ENCODE measurements at places on chromosomes 7 and 10.

DNA sequence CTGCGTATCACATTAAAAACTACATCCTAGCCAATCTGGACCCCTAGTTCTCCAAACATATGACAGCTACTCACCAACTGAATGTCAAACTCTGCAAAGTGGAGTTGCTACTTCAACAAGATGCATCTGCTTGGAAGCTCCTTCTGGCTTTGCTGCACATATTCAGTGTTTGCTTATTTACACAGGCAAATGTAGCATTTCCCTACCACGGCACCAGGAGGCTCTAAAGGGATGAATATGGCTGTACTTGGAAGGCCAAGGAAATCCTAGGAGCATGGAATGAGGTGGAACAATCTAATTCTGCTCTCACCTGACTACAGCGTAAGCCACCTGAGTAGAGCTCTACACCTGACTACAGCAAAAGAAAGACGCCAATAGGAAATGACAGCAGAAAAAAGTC is 39.7 kb downstream of the MTPAP start:
- DNase-seq, result no peak

DNA sequence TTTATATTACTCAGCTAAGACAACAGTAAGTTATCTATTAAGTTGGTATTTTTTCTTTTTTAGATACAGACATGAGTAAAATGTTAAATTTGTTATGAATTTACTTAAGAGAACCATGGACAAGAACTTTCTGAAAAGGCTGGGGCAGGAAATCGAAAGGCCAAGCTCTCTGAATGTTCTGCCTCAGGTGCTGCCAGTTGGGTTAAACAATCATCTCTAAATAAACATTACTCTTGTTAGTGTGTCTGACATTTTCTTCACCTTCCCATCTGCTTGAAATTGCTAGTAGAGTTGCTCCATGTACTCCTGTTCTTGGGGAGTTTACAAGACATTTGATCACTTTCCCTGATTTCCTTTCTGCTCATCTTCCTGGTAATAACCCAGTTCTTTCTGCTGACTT is 87.5 kb downstream of the ANKRD7 start:
- no peak for DNase-seq

DNA sequence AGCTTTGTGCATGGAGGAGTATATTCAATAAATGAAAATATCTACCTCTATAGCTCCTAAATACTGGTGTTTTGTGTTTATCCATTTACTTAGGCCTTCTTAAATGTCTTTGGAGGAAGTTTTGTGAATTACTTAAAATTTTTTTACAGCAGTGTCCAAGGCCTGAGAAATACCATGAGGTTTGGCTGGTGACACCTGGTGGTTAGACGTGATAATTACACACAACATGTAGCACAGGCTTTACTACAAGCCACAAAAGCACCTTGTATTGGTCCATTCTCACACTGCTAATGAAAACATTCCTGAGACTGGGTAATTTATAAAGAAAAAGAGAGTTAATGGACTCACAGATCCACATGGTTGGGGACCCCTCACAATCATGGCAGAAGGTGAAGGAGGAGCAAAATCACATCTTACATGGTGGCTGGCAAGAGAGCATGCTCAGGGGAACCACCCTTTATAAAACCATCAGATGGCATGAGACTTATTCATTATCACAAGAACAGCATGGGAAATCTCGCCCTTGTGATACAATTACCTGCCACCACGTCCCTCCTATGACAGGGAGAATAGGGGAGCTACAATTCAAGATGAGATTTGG is 20.6 kb downstream of the HYAL4 start:
- DNase-seq, result peak; percentile 51

DNA sequence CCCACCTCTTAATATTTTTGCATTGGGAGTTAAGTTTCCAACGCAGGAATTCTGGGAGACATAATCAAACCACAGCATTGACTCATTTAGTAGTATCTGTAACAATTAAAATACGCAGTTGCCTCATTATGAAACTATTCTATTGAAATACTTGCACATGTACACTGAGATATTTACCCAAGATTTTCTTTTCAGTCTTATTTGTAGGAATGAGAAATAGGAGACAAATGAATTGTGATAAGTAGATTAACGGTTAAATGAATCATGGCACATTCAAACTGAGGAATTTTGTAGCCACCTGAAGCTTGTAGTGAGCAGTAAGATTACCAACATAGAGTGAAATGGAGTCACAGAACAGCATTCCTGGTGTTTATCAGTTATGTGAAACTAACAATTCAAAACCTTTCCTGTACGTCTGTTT is 18.1 kb downstream of the RP9 start:
- DNase-seq, result no peak

DNA sequence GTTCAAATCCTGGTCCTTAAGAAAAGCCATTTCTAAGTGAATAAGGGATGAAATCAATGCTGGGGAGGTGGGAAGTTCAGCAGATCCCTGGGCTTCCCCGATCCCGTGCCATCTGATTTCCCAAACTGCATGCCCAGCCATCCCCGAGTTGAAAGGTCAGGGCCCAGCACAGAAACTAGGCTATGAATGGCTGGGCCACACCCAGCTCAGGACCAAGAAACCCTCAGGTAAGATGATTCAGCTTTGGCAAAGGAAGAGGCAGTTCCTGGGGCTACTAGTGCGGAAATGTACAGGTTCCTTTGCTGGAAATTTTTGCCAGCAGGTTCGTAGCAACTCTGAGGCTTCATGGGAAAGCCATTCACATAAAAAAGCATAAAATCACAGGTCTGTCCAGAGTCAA is 182.7 kb downstream of the FAM107B start:
- no peak for DNase-seq

- DNase-seq, result no peak
These were observed 23.5 kb downstream of the ADK start for GRCh38 chr10:74174521-74174920.

DNA sequence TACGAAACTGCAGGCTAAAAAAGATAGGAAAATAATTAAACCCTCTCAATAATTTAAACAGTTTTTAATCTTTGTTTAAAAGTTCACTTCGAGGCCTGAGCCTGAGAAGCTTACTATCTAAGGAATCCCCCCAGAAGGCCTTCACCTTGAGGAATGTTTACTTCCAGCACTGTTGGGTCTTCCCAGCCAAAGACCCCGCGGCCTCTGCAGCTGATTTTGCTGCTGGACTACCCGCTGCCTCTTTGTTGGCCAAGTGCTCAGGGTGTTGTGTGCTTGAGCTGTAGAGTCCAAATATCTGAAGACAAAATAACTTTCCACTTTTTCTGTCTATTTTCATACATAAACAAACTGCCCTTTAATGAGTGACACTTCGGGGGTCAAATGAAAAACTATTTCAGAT is 292.7 kb downstream of the GLRX3 start:
- DNase-seq, result no peak

DNA sequence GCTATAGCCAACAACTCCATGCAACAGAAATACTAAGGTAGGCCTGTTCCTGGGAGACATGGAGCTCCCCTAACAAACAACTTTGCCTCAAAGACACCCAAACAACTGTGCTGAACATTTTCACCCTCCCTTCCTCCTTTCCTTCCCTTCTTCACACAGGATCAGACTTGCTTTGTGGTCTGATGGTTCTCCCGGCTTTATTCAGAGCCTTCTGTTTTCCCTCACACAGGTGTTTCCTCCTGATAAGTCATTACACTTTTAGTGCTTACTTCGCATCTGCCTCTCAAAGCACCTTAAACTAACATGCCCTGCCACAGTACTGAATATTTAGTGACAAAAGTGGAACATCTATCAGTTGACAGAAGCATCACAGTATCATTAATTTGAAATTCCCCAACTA is 56.3 kb upstream of the YAE1 start:
- no peak for DNase-seq

GRCh38 chr7:20019757-20020432 is 197.3 kb downstream of the MACC1 start:
- no peak for DNase-seq

DNA sequence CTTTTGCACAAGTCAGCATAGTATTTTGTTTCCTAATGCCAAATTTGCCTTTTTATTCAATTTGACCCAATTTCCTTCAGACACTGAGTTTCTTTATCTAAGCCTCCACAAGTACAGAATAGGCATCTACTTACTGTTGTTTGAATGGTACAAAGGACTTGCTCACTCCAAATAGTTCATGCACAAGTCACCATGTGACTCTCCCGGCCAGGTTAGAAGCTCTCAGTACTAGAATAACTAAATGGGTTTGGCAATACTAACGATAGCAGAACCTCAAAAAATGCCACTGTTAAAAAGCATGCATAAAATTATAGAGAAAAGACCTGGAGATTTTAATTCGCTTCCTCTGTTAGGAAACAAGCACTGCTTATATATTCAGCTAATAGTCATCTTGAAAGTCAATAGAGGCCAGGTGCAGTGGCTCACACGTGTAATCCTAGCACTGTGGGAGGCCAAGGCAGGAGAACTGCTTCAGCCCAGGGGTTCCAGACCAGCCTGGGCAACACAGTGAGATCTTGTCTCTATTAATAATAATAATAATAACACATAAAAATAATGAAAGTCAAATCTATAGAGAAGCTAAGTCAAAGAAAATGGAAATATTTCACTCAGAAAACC is 335.8 kb upstream of the MBL2 start:
- no peak for DNase-seq

DNA sequence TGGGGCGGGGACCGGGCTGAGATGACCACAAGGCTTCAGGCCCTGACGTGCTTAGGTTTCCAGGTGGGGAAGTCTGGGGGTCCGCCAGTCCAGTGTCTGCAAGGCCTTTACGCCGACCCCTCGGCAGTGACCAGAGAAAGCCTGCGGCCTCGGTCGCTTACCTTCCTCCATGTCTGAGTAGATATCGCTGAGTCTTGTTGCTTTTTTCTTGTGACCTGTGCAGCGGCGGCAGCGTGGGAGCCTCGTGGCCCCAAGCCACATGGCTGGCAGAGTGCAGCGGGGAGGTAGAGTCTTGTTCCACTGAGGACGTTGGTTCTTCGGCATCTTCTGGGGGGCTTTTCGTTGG is 329 bp downstream of the NOLC1 start:
- DNase-seq, result no peak

- DNase-seq, result no peak
These were observed 114.2 kb downstream of the SPAG6 start for GRCh38 chr10:22459496-22459895.

DNA sequence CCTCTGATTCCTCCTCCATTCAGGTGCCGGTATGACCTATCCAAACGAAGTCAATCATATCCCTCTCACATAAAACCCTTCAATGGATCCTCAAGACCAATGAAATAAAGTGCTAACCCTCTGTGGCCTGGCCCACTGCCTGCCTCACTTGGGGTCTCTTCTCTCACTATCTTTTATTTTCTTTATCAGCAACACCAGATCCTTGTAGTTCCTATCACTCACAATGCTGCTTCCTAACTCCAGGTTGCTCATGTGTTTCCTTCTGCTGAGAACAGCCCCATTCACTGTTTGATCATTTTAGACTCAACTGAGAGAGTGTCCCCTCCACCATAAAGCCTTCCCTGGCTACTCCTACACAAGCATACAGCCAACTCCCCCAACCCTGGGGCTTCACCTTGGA is 180.6 kb downstream of the DOCK4 start:
- DNase-seq, result no peak

- peak; percentile 43 for DNase-seq
These were observed 37.5 kb upstream of the DOCK1 start for GRCh38 chr10:126867567-126868365.

DNA sequence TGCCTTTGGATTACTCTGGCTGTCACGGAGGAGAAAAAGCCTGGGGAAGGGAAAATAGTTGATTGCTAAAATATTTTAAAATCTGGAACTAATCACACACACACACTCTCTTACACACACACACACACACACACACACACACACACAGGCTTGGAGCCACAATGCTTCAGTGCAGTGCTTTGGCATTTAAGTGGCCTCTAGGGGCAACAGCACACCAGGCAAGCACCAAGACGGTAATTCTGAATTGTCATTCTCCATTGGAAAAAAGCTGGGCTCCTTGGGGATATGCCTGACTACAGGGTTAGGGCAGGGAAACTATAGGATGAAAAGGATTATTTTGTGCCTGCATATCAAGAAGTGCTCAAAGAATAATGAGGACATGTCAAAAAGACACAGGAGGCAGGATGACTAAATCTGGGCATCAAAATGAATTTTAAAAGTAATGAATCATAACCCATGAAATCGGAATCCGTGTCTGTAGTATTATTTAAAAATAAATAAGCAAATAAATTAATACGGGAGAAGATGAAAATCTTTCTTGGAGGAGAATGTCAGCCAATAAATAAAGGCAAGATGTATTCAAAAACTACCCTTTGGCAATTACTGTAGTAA is 30.4 kb upstream of the DDC start:
- peak; percentile 7 for DNase-seq

- no peak for DNase-seq
These were observed 353.4 kb downstream of the TNS3 start for GRCh38 chr7:47228386-47229014.

DNA sequence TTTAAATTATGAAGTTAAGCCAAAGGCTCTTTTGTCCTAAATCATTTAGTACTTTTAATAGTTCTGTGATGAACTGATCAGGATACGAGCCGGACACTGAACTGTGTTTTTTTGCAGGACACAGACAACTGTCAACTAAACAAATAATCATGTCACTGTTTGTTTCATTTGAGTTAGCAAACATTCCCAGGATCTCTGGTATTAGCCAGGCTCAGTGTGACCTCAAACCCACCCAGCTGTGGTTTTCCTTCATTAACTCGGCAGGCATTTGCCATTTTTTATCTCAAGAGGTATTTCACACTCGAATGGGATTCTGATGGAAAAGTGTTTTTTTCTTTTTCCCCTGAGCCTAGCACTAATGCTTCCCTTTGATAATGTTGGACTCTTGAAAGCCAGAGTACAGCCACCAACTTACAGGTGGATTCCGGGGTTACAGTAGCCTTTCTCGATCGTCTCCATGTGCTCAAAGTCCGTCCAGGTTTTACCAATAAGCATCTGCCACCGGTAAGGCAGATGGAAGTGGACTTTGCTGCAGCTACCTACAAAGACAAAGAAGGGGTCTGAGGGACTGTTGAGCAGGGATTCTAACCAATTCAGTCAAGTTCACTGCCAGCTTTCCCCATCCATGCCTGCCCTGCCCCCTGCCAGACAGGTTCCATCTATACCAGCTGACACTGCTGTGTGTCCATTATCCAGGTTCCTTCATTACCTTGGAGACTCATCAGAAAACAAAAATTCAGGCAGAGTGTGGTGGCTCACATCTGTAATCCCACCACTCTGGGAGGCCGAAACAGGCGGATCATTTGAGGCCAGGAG is 33.4 kb downstream of the ZC3HAV1 start:
- DNase-seq, result no peak

DNA sequence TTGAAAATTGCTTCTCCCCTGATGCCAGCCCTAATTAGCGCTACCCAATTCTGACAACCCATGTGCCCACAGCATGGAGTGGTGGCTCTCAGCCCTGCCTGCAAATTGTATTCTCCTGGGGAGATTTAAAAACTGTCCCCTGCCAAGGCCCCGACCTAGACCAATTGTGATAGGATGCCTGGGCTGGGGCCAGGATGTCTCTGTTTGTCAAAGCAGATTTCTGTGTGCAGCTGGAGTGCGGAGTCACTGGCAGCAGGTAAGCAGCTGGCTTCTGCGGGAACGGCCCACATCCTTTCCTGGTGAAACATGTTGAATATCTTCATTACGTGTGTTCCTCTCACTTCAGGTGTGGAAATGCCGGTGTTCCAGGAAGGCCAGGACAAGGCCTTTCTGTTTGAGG is 238.6 kb downstream of the WDR37 start:
- DNase-seq, result no peak

- no peak for DNase-seq
These were observed 134.4 kb downstream of the ARHGAP21 start for GRCh38 chr10:24589265-24589664.

All from smooth muscle cell of the brain vasculature (primary cell).